ENCODE measurements at places on chromosomes 11 and 22.

GRCh38 chr11:2250485-2250884 is 19.9 kb downstream of the ASCL2 start:
- no peak for DNase-seq

- DNase-seq: no peak
Measured at GRCh38 chr11:129291546-129291945, 84.1 kb upstream of the BARX2 start.

- no peak for DNase-seq
Measured at GRCh38 chr11:21866781-21867180, 326.1 kb upstream of the ANO5 start.

DNA sequence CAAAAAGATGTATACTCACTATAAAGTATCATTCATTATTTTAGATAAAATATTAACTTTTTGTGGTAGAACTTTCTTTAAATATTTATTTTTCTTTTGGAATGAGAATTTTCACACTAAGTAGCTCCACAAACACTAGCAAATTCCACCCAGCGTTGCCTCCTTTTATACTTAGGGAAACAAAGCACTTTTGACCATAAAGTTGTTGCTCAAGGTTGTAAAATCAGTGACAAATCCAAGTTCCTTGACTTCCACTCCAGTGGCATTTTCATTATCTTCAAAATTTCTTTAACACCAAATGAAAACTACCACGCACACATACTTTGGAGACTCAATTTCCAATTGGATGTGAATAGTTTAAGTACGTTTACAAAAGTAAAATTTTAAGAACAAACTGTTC is 431.2 kb downstream of the DLG2 start:
- DNase-seq: no peak

- DNase-seq: no peak
Measured at GRCh38 chr11:123740787-123741158, 687 bp downstream of the ZNF202 start.

- DNase-seq: no peak
Measured at GRCh38 chr11:57055744-57056143, 67.0 kb downstream of the OR5AK2 start.

GRCh38 chr11:69906453-69906907 is 87.3 kb upstream of the FGF3 start:
- DNase-seq: no peak

DNA sequence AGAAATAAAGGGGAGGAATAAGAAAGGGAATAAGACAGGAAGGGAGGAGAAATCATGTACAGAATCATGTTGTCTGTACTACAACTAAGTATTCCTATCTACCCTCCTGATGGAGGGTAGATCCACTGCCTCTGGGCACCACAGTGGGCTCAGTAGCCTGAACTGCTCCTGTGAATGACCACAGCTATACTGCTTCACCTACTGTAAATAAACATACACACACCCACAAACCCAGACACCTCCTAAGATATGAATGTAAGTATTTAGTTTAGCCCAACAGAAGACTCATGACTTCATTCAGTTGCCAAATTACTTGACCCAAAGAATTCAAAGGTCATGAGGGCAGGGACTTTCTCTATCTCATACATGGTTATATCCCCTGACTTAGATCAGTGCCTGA is 177.3 kb upstream of the C11orf58 start:
- DNase-seq: no peak

- DNase-seq: no peak
Measured at GRCh38 chr11:95295382-95296149, 64.6 kb upstream of the SESN3 start.

DNA sequence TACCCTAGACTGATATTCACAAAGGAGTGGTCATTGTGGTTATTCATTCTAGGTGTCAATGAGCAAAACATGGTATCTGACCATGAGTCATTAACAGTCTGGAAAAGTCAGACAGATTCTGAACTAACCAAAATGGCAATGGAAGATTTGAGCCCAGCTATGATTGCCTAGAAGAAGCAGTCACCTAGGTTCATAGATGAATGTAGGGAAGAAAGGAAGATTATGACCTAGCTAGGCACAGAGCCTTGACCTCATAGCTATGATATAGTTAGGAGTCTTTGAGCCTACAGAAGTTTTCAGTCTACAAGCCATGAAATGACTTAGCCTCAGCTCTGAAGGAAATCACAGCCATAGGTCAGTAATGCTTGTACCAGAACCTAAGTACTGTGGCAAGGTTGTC is 351 bp downstream of the OR56A4 start:
- no peak for DNase-seq

- no peak for DNase-seq
Measured at GRCh38 chr11:8260202-8260966, 3.3 kb downstream of the LMO1 start.

DNA sequence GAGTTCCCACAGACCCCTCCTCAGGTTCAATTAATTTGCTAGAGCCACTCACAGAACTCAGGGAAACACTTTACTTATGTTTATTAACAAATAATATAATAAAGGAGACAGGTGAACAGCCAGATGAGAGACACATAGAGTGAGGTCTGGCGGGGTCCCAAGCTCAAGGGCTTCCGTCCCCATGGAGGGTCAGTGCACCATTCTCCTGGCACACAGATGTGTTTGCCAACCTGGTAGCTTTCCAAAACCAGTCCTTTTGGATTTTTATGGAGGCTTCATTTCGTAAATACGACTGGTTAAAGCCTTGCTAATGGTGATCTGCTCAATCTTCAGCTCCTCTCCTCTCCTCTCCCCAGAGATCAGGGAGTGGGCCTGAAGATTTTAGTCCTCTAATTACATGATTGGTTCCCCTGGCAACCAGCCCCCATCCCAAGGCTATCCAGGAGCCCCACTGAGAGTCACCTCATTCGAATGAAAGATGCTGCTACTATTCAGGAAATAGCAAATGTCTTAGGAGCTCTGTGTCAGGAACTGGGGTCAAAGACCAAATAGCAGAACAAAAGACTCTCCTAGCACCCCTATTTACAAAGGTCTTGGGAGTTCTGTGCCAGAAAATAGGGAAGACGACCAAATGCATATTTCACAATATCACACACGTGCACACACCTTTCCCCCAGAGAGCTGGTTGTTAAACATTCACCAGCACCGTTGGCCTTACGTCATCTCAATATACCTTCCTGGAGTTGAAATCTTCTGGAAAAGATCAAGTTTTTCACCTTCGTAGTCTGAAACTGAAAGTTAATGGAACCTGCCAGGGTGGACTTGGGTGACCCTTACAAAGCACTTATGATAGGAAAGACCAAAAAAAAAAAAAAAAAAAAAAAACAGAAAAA is 23.8 kb upstream of the CAPRIN1 start:
- DNase-seq: no peak

- no peak for DNase-seq
Measured at GRCh38 chr11:134313821-134314607, 17.8 kb upstream of the GLB1L2 start.

DNA sequence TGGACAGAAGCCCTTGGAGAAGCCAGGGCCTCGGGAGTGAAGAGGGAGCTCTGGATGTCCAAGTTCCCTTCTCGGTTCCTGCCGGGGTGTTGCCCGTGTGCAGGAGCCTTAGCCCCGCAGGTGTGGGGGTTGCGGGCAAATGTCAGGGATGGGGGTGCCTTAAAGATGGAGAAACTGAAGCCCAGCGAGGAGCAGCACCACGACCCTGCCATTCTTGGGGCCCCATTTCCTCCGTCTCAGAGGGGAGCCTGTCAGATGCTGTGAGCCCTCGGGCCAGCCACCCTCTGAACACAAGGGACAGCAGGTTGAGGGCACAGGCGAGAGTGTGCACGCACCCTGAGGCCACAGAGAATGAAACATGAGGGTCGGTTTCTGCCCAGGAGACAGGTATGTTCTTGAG is 6.3 kb downstream of the OSBPL5 start:
- no peak for DNase-seq

DNA sequence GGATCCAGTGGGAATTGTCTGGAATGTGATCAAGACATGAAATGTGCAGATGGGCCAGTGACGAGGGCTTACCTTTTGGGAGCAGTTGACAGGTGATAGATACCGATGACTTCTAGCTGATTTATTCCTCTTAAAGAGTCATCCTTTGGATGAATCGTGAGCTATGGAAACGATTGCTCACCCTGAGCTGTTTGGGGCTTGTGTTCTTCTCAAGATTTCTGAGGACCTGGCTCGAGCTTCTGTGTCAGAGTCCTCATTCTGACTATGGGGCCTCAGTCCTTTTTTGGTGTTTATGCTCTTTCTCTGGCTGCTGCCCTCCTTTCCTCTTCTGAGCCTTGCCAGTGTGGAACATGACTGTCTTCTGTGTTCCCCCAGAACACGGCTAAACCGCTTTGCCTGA is 11.9 kb upstream of the AMPD3 start:
- DNase-seq: peak; percentile 51

DNA sequence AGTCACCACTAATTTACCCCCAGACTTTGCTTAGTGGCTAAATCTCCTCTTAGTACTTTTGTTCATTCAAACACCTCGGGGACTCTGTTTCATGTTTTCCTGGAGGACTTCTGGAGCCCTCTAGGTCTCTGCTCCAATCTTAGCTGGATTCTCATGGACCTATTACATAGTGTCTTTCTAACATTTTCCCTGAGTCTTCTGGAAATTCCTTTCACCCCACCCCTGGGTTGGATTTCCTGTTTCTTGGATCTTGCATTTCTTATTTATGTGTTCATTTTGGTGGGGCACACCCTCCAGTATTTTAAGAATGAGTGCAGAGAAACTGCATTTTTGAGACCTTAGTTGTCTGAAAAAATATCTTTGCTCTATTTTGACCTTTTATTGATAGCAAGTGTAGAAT is 220.1 kb downstream of the BLID start:
- DNase-seq: no peak

GRCh38 chr11:93198215-93198845 is 539 bp upstream of the SLC36A4 start:
- no peak for DNase-seq

- DNase-seq: no peak
Measured at GRCh38 chr11:110028921-110029320, 64.3 kb upstream of the ZC3H12C start.

DNA sequence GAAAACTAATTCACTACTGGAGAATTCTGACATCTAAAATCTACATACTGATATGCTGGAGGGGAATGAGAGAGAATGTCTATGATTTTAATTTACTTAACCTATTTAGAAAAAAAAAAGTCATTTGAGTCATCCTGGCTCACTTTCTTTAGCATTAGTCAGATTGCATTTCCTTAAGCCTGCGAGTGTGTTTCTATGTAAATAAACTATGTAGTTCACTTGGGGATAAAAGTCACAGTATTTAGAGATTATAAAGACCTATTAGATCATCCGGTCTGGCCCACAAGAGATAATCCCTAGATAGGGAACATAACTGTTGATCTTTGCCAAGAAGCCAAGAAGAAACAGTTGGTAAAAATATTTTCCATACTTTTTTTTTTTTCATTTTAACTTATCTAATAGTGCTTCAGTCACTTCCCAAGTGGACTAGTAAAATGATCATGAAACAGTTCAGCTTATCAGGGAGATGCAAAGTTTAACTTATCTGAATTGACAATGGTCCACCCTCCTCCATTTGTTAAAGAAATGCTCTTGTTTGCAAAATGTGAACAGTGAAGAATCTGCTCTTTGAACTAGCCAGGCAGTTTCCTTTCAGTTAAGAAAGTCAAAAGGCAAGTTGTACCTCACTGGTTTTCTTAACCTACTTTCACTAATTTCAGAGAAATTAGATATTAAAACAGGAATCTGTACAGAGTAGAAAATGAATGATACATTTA is 21.2 kb upstream of the BLID start:
- no peak for DNase-seq

- no peak for DNase-seq
Measured at GRCh38 chr11:86980086-86980796, 25.0 kb upstream of the FZD4 start.

DNA sequence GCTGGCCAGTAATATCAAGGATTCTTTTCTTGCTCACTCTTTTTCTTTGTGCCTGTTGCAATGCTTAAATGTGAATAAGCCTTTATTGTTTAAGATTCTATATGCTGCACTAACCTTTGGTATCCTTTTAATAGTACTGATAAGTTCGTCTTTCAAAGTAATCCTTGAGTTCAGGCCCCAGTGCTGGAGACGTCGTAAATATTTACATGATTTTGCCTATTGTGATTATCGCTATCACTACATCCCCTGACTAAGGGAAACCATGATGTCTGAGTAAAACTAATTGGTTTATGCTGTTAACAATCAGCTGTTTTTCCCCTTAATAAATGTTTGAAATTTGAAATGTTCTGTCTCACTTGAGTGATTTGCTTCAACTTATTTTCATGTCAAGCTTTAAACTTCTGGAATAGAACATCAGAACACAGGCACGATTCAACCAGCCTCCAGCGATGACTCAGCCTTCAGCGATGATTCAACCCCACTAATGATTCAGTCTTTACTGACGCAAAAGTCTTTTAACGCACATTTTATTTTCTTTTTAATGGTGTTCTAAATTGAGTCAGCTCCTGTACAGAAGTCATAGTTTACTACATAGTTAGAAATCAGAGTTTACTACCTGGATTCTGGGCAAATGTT is 3.9 kb downstream of the HTATIP2 start:
- DNase-seq: peak; percentile 60

DNA sequence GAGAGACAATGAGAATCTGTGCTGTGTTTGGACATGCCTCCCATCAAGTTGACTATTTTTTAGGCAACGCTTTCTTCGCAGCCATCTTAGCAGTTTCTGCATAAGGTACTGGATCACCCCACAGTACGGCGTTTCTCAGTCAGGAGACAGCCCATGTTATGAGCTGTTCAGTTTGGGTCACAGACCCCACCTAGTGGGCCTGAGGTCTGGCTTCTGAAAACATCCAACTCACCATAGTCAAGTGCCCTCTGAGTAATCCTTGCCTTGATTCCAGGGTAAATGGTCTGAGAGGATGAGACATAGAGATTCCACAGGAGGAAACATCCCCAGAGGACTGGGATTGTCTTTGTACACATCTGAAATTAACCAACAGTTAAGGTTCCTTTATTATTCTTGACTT is 7.2 kb downstream of the BPIFC start:
- no peak for DNase-seq

DNA sequence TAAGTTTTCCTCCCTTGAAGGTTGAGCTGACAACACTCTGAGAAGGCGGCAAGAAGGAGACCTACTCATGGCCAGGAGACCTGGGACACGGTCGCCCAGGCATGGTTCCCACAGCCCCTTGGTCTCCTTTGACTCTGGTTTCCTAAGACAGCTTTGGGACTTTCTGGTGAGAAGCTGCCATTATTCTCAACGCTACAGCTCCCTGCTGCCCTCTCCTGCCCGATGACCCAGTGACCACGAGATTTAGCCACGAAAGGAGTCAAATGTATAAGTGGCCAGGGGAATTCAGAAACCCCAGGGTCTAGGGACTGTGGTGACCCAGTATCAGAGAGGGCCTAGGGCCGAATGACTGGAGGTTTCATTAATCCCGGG is 699 bp upstream of the SDF2L1 start:
- DNase-seq: no peak

DNA sequence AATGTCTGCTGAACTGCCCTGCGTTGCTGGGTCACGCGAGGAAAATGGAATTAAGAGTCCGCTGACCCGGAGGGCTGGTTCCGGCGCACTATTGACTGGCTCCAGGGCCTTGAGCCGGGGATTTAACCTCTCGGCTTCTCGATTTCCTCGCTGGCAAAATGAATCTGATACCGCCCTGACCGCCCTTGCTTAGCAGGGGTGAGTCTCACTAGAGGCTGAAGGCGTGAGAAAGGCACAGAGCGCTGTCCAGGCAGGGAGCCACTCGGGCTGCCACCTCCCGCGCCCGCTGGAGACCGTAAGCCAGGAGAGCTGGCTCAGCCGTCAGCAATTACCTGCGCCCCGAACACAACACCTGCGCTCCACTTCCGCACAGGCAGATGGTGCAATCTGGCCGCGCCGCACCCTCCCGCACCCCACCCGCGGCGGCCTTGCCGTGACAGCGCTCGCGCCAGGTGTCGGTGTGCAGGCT is 65.6 kb downstream of the BUD13 start:
- no peak for DNase-seq
